ENCODE measurements at places on chromosomes 7 and 10.

GRCh38 chr10:43024942-43025700 lies 51.7 kb upstream of the RET start:
- no peak for DNase-seq

GRCh38 chr7:73521636-73522104 lies 423 bp downstream of the BAZ1B start:
- DNase-seq: no peak

- no peak for DNase-seq
Measured at GRCh38 chr7:152086513-152086912, 61.0 kb downstream of the GALNT11 start.

DNA sequence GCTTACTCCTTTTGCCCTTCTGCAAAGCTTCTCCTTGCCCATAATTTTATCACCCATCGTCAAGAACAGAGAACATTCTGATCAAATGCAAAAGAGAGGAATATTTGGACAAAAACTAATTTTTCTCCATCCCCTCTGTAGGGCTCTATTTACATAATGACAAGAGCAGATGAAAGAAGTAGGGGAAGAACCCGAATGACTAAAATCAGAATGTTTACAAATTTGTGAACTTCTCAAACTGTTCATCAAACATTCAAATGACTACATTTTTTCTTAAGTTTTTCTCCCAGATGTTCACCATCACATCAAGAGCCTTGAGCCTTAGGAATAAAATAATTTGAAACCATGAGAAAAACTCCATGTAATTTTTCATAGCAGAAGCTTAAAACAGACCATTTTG lies 119.4 kb downstream of the DGKI start:
- no peak for DNase-seq

- no peak for DNase-seq
Measured at GRCh38 chr7:46126675-46127300, 205.7 kb upstream of the IGFBP3 start.

GRCh38 chr10:11677480-11677879 lies 64.7 kb upstream of the ECHDC3 start:
- no peak for DNase-seq

GRCh38 chr10:25842146-25842545 lies 91.9 kb upstream of the MYO3A start:
- no peak for DNase-seq

GRCh38 chr7:88115258-88115796 lies 104.5 kb downstream of the SRI start:
- no peak for DNase-seq

DNA sequence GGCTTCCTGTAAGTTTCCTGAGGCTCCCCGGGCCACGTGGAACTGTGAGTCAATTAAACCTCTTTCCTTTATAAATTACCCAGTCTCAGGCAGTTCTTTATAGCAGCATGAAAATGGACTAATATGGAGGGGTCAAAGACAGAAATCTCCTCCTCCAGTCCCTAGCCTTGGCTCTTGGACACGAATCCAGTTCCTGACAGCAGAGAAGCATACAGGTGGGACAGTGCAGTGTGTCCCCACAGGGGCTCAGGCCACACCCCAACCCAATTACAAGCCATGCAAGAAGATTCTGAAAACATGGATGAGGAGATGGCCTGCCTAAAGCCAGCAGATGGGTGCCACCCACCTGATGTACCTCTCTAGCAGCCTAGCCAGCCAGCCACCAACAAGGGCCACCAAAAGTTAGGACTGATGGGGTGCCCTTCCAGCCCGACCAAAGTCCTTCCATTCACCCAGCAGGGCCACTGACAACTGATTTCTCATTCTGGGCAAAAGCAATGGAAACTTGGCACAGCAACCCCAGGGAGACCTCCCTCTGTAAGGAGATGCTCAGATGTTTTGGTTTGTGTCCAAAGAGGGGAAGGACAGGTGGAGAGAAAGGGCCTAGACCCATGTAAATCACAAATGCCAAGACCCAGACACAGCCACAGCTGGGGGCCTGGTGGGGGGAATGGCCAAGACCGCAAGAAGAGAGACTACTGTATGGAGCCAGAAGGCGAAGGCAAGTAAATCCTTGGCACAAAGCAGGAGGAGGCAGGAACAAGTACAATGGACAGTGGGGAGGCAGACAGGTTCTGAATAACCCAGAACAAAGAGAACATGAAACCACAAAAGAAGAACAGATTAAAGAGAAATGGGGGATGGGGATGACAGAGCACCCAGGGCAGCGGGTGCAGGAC lies 13.6 kb downstream of the GPRIN2 start:
- DNase-seq: no peak

GRCh38 chr7:21064698-21065648 lies 278.3 kb upstream of the SP8 start:
- no peak for DNase-seq

Data from effector CD8-positive, alpha-beta T cell (primary cell).